ENCODE measurements at places on chromosomes 13 and 19. TPM values are rescaled to one million over a fixed set of nuclear protein-coding genes. Genes with fewer than 3 reads are reported as not detected.

Gene YIPF2
- 88.3 TPM for polyA plus RNA-seq

Gene FCAR
- 0.41 TPM for polyA plus RNA-seq

Gene CEACAM8
- not detected for polyA plus RNA-seq

Gene CGB1
- 0.52 TPM for polyA plus RNA-seq

Gene ZNF468
- 19.9 TPM for polyA plus RNA-seq

Gene TLE2
- 71.1 TPM for polyA plus RNA-seq

Gene ICAM3
- polyA plus RNA-seq: 16.8 TPM

Gene RPL21
- 358 TPM for polyA plus RNA-seq

Gene ZNF91
- polyA plus RNA-seq: 25.2 TPM
